Activated T-cell treated with anti-CD3 and anti-CD28 coated beads, Interleukin-2, amount 50 U/mL, for 72 hours (primary cell): ENCODE measurements at places on chromosomes 7 and 10.
A peak's percentile ranks its signal among the peaks of the same experiment; 100 is the strongest.

- no peak for DNase-seq
Measured at GRCh38 chr10:19966751-19967150, 150.5 kb downstream of the PLXDC2 start.

GRCh38 chr10:88392222-88392621 is 190.9 kb downstream of the RNLS start:
- DNase-seq = no peak

GRCh38 chr7:41163991-41164390 is 538.9 kb downstream of the INHBA start:
- no peak for DNase-seq

- no peak for DNase-seq
Measured at GRCh38 chr7:74029991-74030415, 2.0 kb downstream of the ELN start.

DNA sequence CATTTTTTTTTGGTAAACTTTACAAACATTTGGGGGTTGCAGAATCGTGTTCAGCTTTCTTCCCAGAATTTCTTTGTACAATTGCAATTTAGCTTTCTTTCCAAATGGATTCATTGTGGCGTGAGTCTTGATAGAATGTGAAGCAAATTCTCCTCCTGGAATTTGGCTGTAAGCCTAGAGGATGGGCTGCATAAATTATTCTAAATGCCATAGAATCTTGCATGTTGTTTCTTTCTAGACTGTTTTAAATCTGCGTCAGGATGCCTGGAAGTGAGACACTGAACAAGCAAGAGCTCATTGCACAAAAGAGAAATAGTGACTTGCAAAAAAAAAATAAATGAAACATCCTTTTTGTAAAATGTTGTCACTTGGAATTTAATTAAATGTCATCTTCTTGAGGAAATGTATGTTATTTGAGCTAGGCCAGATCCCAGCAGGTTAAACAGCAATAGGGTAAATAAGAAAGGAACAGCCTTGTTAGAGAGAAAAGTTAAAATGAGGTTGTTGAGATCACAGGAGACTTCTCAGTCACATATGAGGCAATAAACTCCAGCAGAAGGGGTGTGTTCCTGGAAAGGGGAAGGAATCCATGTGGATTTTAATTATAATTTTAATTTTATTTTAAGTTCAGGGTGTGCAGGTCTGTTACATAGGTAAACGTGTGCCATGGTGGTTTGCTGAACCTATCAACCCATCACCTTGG is 483.0 kb downstream of the PLXDC2 start:
- DNase-seq = no peak

GRCh38 chr7:48183370-48183743 is 12.1 kb downstream of the ABCA13 start:
- DNase-seq = no peak

- DNase-seq = no peak
Measured at GRCh38 chr10:125231813-125232475, 71.6 kb upstream of the CTBP2 start.

DNA sequence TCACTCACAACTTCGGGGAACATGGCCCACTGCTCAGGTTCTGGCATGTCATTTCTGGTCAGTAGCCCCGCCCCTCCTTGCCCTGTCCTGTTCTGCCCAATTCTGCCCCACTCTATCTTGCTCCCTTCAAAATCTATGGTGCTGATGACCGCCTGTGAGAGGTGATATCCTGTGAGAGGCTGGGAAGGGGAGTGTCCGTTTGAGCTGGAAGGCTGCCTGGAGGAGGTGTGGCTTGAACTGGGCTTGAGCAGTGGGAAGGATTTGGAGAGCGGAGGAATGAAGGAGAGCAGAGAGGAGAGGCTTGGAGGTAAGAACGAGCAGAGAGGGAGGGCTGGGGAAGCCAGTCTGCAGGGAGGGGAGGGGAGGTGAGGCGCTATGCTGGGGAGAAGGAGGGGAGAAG is 145.3 kb downstream of the RPS24 start:
- DNase-seq = no peak

DNA sequence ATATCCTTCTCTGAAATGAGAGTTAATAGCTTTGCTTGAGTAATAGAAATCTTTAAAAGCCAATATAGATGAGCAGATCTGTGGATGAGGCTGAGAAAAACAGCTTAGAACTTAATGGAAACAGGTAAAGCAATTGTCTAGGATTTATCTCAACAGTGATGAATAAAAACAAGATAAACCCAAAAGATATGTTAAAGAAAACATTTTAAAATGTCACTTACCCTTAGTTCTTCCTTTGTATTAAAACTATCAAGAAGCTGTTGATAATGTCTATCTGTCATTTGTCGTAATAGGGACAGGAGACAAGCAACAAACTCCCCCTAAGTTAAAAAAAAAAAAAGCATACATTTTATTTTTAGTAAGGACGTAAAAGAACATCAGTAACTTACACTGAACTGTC is 272.1 kb upstream of the IMMP2L start:
- no peak for DNase-seq

DNA sequence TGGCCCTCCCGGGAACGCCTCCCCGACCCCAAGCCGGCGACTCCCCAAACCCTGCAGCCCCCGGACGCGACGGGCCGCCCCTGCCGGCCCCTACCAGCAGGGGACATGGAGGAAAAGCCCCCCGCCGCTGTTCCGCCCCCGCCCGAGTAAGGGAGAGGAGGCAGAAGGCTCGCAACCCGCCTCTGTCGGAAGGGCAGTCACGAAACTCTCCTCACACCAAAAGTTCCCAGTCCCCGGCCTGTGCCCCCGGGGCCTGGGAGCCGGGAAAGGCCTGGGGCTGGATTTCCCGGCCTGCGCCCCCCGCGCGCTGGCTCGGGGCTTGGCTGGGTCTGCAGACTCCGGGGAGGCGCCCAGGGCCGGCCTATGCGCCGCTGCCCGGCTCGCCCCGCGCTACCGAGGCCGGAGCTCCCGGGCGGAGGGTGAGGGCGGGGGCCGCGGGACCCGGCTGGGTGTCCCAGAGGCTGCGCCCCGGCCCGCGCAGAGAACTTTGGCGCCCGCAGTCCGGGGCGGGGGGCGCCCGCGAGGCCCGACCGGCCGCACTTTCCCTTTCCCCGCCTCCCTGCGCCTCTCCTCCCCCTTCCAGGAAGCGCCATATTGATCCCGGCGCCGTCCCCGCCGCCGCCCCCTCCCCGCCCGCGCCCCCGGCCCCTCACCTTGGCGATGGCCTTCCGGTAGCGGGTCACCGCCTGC is 728 bp downstream of the PARD3 start:
- DNase-seq = no peak

DNA sequence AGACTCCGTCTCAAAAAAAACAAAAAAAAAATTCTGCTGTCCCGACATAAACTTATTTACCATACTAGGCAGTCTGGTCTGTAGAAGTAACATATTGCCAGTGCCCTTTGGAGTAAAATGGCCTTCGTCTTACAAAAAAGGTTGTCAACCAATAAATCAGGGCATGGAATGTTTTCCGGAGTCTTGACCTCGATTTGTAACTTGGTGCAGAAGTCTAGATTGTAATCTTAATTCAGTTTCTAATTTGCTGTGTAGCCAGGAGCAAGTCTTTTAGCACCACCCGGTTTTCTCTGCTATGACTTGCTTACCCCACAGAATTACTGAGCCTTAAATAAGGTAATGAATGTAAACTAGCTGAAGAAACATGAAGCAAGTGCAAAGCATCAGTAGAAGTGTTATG is 23.2 kb downstream of the UBN2 start:
- no peak for DNase-seq

GRCh38 chr7:16836481-16836880 is 31.7 kb upstream of the AGR2 start:
- DNase-seq = no peak

GRCh38 chr10:125788156-125789034 is 12.8 kb upstream of the MMP21 start:
- no peak for DNase-seq

GRCh38 chr10:25682203-25682851 is 251.7 kb upstream of the MYO3A start:
- no peak for DNase-seq

GRCh38 chr10:43391496-43391895 is 17.5 kb downstream of the HNRNPF start:
- DNase-seq = no peak

DNA sequence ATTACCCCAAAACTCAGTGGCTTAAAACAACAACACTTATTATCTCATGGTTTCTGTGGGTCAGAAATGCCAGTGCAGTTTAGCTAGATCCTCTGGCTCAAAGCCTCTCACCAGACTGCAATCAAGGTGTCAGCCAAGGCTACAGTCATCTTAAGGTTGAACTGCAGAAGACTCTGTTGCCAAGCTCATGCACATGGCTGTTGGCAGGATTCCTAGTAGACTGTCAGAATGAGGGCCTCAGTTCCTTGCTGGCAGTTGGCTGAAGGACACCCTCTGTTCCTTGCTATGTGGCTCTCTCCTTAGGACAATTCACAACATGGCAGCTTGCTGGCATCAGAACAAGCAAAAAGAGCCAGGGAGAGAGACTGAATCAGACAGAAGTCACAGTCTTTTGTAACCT is 34.7 kb downstream of the TOMM7 start:
- no peak for DNase-seq

GRCh38 chr7:99969298-99969697 is 6.5 kb downstream of the AZGP1 start:
- no peak for DNase-seq

GRCh38 chr7:74544706-74545469 is 91.2 kb downstream of the GTF2IRD1 start:
- DNase-seq = peak; percentile 9

- no peak for DNase-seq
Measured at GRCh38 chr10:45180946-45181875, 134.2 kb downstream of the OR13A1 start.

GRCh38 chr10:119283818-119284217 is 76.4 kb downstream of the GRK5 start:
- DNase-seq = no peak

DNA sequence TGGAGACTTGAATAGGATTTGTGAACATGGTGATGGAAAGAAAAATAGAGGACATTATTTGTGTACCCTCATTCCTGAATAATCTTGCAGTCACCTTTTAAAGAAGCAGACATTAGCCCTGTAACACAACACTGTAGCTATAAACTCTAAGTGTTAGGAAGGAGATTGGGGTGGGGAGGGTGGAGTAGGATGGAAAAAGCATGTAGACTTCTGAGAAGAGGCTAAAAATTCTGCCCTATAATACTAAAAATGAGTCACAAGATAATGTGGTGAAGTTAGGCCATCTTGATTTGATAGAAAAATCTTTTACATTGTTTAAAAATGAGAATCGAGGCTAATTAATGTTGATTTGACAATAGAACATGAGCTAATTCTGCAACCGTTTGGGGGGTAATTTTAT is 128.8 kb downstream of the LCOR start:
- no peak for DNase-seq

GRCh38 chr10:50322077-50322476 is 70.8 kb upstream of the ASAH2 start:
- no peak for DNase-seq

GRCh38 chr10:25178411-25178810 is 3.6 kb downstream of the GPR158 start:
- no peak for DNase-seq

GRCh38 chr10:95246582-95247051 is 44.2 kb downstream of the PDLIM1 start:
- peak; percentile 73 for DNase-seq

- DNase-seq = no peak
Measured at GRCh38 chr10:11489591-11489990, 121.9 kb downstream of the USP6NL start.

DNA sequence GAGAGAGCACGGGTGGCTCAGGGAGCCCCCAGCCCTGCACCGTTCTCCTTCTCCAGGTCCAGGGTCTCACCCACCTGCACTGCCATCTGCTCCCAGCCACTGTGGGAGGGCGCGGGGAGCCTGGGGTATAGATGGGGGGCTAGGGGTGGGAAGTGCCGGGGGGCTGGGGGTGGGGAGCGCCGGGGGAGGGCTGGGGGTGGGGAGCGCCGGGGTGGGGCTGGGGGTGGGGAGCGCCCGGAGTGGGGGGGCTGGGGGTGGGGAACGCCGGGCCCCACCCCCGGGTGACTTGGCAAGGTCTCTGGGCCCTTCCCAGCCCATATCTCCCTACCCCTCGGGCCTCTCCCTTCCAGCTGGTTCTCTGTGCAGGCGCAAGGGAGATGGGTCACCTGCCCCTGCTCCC is at the start of gene GRIFIN:
Gene GRIFIN, minus strand, starts transcription at position 101 of the 400 bp plus-strand sequence. Its CDS starts 15 bp downstream, at position 86.
- no peak for DNase-seq
